ENCODE measurements at places on chromosomes 12 and 14.

- peak; percentile 79 for DNase-seq
Observed at GRCh38 chr14:63045612-63046320, 508 bp upstream of the KCNH5 start.

- DNase-seq: no peak
Observed at GRCh38 chr12:120979862-120980696, 1.7 kb downstream of the HNF1A start.

DNA sequence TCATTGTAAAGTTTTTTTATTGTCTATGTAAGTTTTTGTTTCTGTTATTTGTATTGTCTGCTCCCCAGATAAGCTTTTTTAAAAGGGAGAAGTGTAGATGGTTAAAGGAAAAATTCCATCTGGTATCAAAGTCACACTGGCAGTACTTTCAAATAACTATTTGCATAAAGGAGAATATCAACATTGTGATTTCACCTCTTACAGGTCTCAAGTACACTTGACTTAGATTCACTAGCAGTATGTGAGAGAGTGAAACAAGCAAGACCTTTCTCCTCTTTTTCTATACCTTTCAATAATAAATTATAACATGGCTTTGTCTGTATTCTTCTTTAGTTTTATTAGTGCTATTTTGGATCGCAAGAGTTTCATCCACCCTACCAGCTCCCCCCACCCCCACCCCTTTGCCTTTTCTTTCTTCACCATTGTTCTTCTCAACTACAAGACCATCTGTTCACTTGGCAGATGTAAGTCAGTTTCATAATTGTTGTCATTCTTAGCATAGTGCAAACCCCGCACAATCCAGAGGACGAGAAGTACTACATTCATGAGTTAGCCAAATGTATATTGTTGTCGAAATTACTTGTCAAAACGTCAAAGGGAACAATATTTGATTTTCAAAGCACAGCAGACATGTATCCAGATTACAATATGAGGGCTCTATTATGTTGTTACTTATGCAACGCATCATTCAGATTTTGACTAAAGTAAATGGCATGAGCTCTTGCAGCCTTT lies 602.7 kb upstream of the FLRT2 start:
- no peak for DNase-seq

DNA sequence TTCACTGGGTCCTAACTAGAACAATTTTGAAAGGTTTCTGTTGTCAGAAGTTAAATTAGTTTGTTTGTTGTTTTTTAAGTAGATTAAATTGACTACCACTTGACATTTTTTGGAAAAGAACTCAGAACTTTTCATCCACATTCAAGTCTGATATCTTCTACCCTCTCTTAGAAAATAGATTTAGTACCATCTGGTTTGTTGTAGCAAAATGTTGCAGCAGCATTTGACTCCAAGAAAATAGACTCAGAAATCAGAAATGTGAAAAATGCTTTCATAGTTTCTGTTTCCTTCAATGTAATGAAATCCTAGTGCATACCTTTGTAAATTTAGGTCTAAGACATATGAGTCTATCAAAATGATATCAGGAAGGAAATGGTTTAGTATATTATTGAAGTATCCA lies 256.3 kb upstream of the CLEC14A start:
- DNase-seq: no peak

DNA sequence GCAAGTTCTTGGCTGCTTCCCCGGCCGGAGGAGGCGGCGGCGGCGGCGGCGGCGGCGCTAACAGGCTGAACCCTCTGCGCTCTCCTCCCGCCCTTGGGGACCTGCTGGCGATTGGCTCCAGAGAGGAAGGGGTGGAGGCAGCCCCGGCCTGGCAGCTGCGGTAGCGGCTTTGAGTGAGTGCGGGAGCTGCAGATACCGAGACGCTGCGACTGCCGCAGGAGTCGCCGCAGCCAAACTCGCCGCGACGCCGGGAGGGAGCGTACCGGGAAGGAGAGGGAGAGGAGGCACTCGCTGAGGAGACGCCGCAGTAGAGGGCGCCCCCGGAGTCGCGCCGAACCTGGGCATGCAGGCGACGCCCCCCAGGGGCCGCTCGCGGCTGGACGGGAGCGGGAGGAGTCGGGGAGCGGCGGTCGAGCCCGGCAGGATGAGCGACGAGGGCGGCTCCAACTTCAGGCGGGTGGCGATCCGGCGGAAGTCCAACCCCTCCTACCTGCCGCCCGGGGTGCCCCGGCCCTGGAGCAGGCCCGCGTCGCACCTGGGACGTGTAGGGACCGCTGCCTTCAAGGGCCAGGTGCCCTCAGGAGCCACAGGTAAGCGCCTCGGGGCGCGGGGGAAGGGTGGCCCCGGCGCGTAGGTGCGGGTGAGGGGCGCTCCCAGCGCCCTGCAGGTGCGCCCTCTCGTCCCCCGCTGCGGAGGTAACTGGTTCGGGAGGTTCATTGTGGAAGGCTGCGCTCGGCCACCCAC lies at the start of gene FGD4:
Gene FGD4, plus strand, starts transcription at position 189 of the 744 bp plus-strand sequence.
- DNase-seq: peak; percentile 86
